ENCODE measurements at places on chromosomes 2 and 18. TPM values are rescaled to one million over a fixed set of nuclear protein-coding genes. Genes with fewer than 3 reads are reported as not detected.

CREB1 gene
- 103 TPM for total RNA-seq

GULP1 gene
- not detected for total RNA-seq

FEV gene
- total RNA-seq, result not detected

ZNF521 gene
- total RNA-seq, result not detected

IL1RL1 gene
- total RNA-seq, result 0.21 TPM

DOK6 gene
- total RNA-seq, result not detected

TUBA3E gene
- total RNA-seq, result not detected

DNA sequence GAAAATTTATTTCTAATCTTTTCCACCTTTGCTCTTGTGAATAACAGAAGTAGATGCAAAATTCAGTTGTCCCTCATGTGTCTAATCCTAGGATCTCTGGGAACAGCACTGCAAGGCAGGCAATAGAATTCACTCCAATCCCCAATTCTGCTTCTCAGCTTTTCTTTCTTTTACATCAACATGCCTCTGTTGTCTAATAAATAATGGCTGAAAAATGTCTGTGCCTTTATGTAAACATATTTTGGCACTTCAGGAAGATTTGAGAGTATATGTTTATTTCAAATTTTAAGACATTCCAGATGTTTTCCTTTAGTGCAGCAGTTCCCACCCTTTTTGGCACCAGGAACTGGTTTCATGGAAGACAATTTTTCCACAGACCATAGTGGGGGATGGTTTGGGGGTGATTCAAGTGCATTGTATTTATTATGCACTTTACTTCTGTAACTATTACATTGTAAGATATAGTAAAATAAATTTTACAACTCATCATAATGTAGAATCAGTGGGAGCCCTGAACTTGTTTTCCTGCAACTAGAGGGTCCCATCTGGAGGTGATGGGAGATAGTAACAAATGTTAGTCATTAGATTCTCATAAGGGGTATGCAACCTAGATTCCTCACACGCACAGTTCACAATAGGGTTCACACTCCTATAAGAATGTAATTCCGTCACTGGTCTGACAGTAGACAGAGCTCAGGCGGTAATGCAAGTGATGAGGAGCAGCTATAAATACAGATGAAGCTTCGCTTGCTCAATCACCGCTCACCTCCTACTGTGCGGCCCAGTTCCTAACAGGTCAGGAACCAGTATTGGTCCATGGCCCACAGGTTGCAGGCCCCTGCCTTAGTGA is 590.3 kb upstream of the CNTNAP5 start:
- H3K27ac ChIP-seq, result no peak overlapping the region
- H3K27me3 ChIP-seq, result no peaks in the 10 kb centered on the region
- no peaks in the 10 kb centered on the region for H3K4me1 ChIP-seq
- no peaks in the 10 kb centered on the region for H3K36me3 ChIP-seq
- no peak for DNase-seq

DNA sequence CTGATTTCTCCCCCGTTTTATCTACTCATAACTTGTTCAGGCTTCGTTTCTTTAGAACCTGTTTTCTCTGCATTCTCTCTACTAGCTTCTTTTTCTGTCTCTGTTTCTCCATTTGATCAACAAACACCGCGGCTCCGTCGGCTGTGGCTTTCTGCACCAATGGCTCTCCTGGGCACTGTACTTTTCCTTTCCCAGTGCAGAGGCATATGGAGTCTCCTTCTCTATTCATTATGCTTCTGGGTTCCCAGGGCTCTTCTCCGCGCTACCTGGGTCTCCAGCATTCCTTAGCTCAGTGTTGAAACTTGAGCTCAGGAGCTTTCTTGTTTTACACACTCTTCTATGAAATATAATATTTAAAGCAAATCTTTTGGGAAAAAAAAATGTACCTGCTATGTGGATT is 196.6 kb upstream of the SOX11 start:
- DNase-seq, result no peak
- H3K36me3 ChIP-seq, result no peaks in the 10 kb centered on the region
- H3K4me3 ChIP-seq, result no peak overlapping the region
- no peaks in the 10 kb centered on the region for H3K27me3 ChIP-seq
- H3K4me1 ChIP-seq, result no peaks in the 10 kb centered on the region

- DNase-seq, result no peak
- no peak overlapping the region for H3K27ac ChIP-seq
These were observed 838.9 kb upstream of the DDX18 start for GRCh38 chr2:116975608-116976007.

GRCh38 chr2:105777031-105777482 is 32.3 kb downstream of the NCK2 start:
- H3K27me3 ChIP-seq, result no peaks in the 10 kb centered on the region
- peaks cover 92% of the 10 kb centered on the region for H3K4me1 ChIP-seq
- no peak for DNase-seq
- H3K4me3 ChIP-seq, result peak overlapping the region; percentile 63
- H3K27ac ChIP-seq, result peak overlapping the region; percentile 85
- H3K36me3 ChIP-seq, result peaks cover 51% of the 10 kb centered on the region

DNA sequence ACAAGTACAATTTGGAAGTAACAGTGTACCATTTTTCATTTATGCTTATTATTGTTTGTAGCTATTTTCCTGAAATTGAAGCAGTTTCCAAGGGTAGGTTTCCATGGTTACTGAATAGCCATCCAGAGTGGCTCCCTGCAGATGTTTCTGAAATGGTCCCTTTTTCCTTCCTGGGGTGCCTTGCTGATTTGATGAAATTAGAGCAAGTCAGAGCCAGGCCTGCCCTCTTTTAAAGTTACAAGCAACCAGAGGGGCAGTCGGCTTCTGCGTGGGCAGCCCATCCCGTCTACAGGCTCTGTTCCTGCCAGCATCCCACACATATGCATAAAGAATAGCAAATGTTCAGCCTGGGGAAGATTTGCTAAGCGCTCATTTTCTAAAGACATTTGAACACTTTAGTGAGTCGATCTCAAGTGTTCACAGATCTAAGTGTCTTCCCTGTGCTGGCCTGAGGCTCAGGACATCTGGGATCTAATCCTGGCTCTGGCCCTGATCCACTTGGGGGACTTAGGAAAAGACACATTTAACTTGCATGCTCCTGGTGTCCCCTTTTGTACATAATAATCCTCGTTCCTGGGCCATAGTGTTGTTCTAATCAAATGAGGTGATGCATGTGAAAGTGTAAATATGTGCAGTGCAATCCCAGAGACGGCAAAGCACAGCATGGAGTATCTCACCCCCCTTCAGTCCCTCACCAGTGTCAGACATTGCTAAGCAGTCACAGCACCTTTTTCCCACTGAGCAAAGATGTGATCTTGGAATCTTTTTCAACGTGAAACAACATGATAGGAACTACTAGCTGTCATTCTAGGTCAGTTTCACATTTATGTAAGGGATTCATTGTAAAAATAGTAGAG is 92.2 kb downstream of the STPG4 start:
- H3K4me1 ChIP-seq, result peaks cover 9% of the 10 kb centered on the region
- no peak for DNase-seq
- H3K27me3 ChIP-seq, result no peaks in the 10 kb centered on the region

DNA sequence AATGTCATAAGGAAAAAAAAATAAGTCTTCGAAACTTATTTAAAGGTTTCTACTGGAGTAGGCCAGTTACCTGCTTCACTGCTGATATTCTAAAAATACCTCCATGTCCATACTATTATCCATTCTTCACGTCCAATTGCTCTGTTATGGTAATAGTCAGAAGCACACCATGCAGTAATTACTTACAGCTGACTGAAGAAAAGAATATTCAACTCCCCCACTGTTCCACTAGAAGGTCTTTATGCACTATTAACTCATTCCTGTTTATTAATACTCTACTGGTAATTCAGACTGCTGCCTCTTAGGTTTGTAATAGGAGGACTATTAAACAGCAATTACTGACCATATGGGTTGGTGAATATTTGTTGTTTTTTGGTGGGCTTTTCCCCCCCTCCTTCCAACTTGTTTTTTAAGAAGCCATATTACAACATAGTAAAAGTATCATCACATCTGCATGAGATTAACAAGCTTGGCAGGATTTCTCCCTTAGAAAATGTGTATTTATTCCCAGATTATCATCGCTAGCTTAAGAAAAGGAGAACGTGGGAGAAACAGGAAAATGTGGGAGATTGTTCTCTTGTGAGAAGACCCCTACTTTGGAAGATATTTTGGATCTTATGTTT is 806.4 kb upstream of the FANCL start:
- H3K4me1 ChIP-seq, result no peaks in the 10 kb centered on the region
- no peak overlapping the region for H3K4me3 ChIP-seq
- no peaks in the 10 kb centered on the region for H3K36me3 ChIP-seq
- no peaks in the 10 kb centered on the region for H3K27me3 ChIP-seq
- DNase-seq, result no peak

- peaks cover 32% of the 10 kb centered on the region for H3K36me3 ChIP-seq
- H3K4me3 ChIP-seq, result no peak overlapping the region
- no peaks in the 10 kb centered on the region for H3K27me3 ChIP-seq
- H3K27ac ChIP-seq, result no peak overlapping the region
These were observed 24.6 kb downstream of the ARL6IP6 start for GRCh38 chr2:152743002-152743401.

DNA sequence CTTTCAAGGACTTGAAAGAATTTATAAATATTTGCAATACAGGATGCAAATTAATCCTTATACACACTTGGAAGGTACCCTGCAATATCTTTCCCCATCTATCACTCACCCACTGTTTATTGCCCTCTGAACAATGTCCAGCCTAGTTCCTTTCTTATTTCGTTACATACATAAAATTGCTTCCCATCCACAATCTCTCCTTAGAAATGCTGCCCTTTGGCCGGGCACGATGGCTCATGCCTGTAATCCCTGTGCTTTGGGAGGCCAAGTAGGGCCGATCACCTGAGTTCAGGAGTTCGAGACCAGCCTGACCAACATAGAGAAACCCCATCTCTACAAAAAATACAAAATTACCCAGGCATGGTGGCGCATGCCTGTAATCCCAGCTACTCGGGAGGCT is 41.2 kb upstream of the ATP8B1 start:
- peaks cover 14% of the 10 kb centered on the region for H3K4me1 ChIP-seq
- no peak for DNase-seq
- H3K4me3 ChIP-seq, result no peak overlapping the region
- no peak overlapping the region for H3K27ac ChIP-seq
- H3K36me3 ChIP-seq, result no peaks in the 10 kb centered on the region

DNA sequence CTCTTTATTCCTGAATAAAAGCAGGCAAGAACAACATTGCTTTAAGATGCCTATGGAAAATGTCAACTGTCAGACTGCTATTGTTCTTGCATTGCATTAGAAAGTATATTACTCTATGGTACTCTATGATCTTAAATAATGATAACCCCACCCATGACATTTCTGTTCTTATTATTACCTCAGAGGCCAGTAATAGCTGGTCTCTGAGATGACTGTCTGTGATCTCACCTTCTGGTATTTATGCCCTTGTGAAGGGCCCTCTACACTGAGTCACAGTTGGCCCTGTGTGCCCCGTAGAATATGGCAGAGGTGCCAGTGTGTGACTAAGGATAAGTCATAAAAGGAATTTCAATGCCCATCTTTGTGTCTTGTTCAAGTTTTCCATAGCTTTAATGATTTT is 61.0 kb downstream of the SPP2 start:
- H3K27me3 ChIP-seq, result peaks cover 22% of the 10 kb centered on the region
- no peak overlapping the region for H3K4me3 ChIP-seq
- no peaks in the 10 kb centered on the region for H3K4me1 ChIP-seq
- H3K36me3 ChIP-seq, result no peaks in the 10 kb centered on the region
- no peak for DNase-seq

GRCh38 chr18:78246050-78246449 is 733.6 kb upstream of the SALL3 start:
- DNase-seq, result no peak
- no peaks in the 10 kb centered on the region for H3K4me1 ChIP-seq
- no peak overlapping the region for H3K4me3 ChIP-seq
- no peaks in the 10 kb centered on the region for H3K27me3 ChIP-seq
- H3K27ac ChIP-seq, result no peak overlapping the region
- no peaks in the 10 kb centered on the region for H3K36me3 ChIP-seq

- no peak overlapping the region for H3K27ac ChIP-seq
- no peak for DNase-seq
- H3K36me3 ChIP-seq, result no peaks in the 10 kb centered on the region
- H3K4me3 ChIP-seq, result no peak overlapping the region
These were observed 106.2 kb upstream of the BZW1 start for GRCh38 chr2:200705305-200706041.

DNA sequence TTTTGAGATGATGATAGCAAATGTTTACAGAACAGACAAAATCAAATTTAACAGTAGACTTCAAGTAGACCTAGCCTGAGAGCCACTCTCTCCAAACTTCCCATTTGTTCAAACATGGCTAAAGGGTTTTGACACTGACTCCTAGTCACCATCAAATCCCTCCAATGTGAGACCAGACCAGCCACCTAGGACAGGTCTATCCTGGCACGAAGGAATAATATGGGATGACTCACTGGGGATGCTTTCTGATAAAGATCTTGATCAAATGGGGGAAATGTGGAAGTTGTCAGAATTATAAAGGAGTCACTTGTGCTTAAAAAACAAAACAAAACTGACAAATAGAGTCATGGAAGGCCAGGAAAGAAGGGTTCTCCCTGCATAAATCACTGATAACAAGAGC is 95.7 kb downstream of the EDAR start:
- DNase-seq, result no peak
- H3K4me1 ChIP-seq, result no peaks in the 10 kb centered on the region
- H3K27ac ChIP-seq, result no peak overlapping the region
- peaks cover 8% of the 10 kb centered on the region for H3K36me3 ChIP-seq

GRCh38 chr2:101900375-101900774 is 91.4 kb upstream of the IL1R2 start:
- peaks cover 4% of the 10 kb centered on the region for H3K36me3 ChIP-seq
- no peaks in the 10 kb centered on the region for H3K4me1 ChIP-seq
- no peak for DNase-seq
- H3K27ac ChIP-seq, result no peak overlapping the region

GRCh38 chr2:221705185-221705877 is 133.2 kb upstream of the EPHA4 start:
- H3K27me3 ChIP-seq, result no peaks in the 10 kb centered on the region
- no peak overlapping the region for H3K4me3 ChIP-seq
- no peaks in the 10 kb centered on the region for H3K4me1 ChIP-seq

- no peaks in the 10 kb centered on the region for H3K27me3 ChIP-seq
- H3K36me3 ChIP-seq, result no peaks in the 10 kb centered on the region
- no peak for DNase-seq
- no peak overlapping the region for H3K27ac ChIP-seq
These were observed 29.0 kb downstream of the IMPA2 start for GRCh38 chr18:12010187-12010802.

DNA sequence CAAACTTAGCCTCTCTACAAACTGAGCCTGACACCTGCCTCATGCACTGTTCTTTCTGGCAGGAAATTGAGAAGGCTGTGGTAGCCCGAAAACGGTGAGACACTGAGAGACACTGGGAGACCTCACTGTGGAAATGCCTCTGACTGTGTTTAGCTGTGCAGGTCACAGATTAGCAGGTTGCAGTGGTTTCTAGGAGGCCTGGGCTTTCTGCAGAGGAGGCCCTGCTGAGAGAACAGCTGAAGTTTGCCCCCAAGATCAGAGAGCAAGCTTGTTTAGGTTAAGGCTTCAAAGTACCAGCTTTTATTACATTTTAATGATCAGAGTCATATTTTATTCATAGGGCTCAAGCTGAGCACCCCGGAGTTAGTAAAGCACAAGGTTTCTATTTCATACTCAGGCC is 68.7 kb upstream of the LYPD6 start:
- no peak overlapping the region for H3K4me3 ChIP-seq
- peaks cover 15% of the 10 kb centered on the region for H3K27me3 ChIP-seq
- no peaks in the 10 kb centered on the region for H3K4me1 ChIP-seq
